NCI-H2171 (cell line): ENCODE measurements at places on chromosomes 6 and 20.

DNA sequence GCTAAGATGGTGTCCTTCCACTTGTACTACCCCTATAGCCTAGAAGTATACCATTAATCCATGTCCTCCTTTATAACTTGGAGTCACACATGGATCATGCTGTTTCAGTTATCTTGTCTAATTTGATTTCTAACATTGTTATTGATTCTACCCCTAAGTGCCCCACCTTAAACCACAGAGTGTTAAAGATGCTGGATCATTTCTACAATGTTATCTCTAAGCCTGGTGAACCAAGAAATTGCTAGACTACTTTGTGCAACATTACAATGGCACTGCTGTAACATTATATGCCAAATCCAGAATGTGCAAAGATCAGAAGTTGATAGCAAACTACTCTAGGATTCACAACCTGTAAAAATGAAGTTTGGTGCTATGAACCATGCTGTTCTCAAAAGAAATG is 1.7 kb downstream of the CGA start:
- no peak for DNase-seq

- DNase-seq = no peak
Measured at GRCh38 chr20:10837901-10838300, 164.1 kb upstream of the JAG1 start.

DNA sequence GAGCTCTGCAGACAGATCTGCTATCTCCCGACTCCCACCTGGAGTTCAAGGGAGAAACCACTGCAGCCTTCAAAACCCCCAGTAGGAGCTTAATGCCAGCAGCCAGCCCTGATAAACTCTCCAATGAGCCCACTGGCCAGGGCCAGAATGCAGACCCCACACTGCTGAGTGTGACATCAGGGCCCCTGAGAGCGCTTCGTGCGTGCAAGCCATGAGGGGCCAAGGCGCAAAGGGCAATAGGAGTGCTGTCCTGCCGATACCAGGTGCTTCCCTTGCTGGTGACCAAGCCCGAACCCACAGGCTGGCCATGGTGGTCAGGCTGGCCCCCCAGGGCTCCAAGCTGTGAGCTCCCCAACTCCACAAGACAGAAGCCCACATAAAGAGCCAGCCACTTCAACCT is 33.2 kb upstream of the CST7 start:
- no peak for DNase-seq

GRCh38 chr6:33692760-33693158 is 18.7 kb downstream of the UQCC2 start:
- no peak for DNase-seq

DNA sequence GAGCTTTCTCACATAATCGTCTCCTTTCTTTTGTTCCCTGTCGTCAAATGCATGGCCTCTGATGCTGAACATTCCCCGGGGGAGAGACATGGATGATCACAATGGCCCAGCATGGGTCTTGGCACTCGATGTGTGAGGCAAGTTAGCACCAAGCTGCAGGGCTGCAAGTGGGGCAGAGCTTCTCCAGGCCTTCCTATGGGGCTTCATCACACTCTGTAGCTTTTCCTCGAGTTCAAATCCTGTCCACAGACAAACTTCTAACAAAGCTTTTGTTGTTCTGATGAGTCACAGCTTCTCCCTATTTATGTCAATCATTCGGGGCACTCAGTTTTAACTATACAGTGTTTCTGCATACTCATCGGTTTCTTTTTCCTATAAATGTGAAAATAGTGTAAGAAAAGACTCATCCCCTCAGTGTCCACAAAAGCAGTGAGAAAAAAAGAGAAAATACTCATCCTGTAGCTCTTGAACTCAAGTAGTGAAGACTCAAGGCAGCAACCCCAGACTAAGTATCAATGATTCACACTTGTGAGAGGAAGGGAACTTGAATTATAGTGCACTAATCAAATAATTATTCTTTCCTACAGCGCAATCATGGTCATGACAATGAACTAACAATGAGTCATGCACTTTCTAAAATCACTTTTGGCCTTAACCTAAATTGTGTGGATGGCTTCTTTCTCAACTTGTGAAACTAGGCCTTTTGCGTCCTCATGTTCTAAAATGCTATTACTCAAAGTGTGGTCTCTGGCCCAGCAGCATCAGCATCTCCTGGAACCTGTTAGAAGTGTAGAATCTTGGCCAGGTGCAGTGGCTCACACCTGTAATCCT is 68.4 kb upstream of the NOX3 start:
- DNase-seq = no peak

DNA sequence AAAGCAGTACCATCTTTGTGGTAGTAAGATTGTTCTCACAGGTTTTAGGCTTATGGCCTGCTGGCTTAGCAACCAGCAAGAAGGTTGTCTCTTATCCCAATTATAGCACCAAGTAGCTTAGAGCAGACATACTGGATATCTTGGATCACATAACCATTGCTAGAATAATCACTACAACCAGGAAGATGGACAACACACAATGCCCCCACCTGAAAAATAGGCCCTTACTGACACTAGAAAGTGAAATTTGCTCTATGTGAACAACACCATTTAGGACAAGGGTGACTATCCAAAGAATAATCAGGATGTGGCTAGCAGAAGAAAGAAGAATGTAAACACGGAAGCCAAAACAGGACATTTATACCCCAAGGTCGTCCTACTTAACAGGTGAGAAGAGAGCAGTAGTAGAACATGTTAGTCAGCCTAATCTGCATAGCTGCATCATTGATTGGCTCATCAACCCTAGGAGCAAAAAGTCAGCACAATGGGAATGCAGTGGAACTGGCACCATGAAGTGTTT is 172.7 kb upstream of the MARCKS start:
- DNase-seq = no peak

- no peak for DNase-seq
Measured at GRCh38 chr6:152360034-152360433, 277.1 kb downstream of the SYNE1 start.

DNA sequence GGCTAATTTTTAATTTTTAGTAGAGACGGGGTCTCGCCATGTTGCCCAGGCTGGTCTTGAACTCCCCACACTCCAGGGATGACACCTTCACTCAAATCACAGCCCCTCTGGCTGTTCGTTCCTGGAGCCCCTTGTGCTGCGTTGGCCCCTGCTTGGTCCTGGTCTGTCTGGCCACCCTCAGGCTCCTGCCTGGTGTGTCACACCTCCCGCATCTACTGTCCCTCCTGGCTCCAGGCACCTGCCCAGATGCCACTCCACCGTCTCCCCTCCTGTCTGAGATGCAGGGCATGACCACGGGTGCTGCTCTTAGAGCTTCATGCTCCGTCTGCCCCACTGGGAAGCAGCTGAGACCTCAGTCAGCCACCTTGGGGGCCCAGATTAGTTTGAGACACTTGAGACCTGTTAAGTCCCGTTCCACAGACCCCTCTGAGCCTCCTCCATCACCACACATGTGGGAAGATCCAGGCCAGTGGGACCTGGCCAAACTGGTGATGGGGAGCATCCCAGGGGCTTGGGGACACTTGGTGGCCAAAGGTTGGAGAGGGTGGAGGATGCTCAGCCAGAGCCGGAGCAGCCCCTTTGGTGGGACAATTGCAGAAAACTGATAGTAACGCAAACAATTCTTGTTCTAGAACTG is 21.9 kb upstream of the NPBWR2 start:
- no peak for DNase-seq

GRCh38 chr6:68279793-68280557 is 355.1 kb upstream of the ADGRB3 start:
- DNase-seq = no peak
